ENCODE measurements at places on chromosomes 16 and 17. TPM values are rescaled to one million over a fixed set of nuclear protein-coding genes. Genes with fewer than 3 reads are reported as not detected.

Gene ITGB3
- total RNA-seq, result 0.06 TPM

Gene RNU2-1
- total RNA-seq, result 3,764 TPM

DNA sequence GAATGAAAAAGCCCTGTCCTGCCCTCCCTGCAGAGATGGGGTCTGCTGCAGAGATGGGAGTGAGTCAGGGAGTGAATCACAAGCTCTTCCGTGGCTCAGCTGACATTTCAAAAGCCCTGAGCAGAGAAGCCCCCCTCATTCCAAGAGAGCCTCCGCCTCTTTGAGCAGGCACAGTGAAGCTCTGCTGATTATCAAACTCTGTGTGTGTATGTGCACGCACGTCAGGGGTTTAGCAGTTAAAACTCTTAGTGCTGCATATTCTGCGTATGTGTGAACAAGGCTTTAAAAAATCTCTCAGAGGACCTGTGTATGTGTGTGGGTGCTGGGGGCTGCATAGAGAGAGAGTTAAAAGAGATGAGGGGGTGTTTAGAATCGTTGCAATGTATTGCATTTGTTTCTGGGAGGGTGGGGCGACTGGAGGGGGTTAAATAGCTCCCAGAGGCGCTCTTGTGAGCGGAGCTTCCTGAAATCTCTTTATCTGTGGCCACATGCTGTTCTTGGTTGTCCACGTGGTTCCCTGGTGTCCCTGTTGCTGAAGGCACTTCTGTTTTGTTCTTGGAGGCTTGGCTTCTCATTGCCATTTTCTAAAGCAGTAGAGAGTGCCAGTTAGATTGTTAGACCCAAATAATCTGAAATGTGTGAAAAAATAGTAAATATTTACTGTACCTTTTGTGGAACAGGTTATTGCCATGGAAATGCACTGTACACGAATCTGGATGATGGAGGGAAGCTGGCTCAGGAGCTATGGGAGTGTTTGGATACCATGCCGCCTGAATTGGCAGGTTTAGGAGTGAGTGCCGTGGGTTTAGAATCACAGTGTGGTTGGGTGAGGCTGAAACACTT, 116.6 kb downstream of the PRKCB start:
- H3K4me1 ChIP-seq, result peaks cover 83% of the 10 kb centered on the region
- peak; percentile 76 for DNase-seq
- no peaks in the 10 kb centered on the region for H3K27me3 ChIP-seq
- H3K4me3 ChIP-seq, result peak overlapping the region; percentile 62

GRCh38 chr17:69575346-69575761, 160.9 kb downstream of the MAP2K6 start:
- H3K27me3 ChIP-seq, result peaks cover 9% of the 10 kb centered on the region
- no peaks in the 10 kb centered on the region for H3K36me3 ChIP-seq
- no peak for DNase-seq
- no peak overlapping the region for H3K4me3 ChIP-seq
- H3K4me1 ChIP-seq, result no peaks in the 10 kb centered on the region
- H3K27ac ChIP-seq, result no peak overlapping the region

All from activated naive CD8-positive, alpha-beta T cell treated with anti-CD3 and anti-CD28 coated beads for 36 hours (primary cell).